CD8-positive, alpha-beta T cell (primary cell): ENCODE measurements at places on chromosomes 16 and 17.
A peak's percentile ranks its signal among the peaks of the same experiment; 100 is the strongest.

- peak; percentile 61 for DNase-seq
Measured at GRCh38 chr16:48608871-48609651, 919 bp downstream of the N4BP1 start.

- no peak for DNase-seq
Measured at GRCh38 chr17:62621223-62621622, 6.2 kb upstream of the MRC2 start.

DNA sequence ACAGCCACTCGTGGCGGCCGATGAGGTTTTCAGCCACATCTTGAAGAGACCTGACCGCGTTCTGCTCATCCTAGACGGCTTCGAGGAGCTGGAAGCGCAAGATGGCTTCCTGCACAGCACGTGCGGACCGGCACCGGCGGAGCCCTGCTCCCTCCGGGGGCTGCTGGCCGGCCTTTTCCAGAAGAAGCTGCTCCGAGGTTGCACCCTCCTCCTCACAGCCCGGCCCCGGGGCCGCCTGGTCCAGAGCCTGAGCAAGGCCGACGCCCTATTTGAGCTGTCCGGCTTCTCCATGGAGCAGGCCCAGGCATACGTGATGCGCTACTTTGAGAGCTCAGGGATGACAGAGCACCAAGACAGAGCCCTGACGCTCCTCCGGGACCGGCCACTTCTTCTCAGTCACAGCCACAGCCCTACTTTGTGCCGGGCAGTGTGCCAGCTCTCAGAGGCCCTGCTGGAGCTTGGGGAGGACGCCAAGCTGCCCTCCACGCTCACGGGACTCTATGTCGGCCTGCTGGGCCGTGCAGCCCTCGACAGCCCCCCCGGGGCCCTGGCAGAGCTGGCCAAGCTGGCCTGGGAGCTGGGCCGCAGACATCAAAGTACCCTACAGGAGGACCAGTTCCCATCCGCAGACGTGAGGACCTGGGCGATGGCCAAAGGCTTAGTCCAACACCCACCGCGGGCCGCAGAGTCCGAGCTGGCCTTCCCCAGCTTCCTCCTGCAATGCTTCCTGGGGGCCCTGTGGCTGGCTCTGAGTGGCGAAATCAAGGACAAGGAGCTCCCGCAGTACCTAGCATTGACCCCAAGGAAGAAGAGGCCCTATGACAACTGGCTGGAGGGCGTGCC, 30.1 kb downstream of the CIITA start:
- no peak for DNase-seq

DNA sequence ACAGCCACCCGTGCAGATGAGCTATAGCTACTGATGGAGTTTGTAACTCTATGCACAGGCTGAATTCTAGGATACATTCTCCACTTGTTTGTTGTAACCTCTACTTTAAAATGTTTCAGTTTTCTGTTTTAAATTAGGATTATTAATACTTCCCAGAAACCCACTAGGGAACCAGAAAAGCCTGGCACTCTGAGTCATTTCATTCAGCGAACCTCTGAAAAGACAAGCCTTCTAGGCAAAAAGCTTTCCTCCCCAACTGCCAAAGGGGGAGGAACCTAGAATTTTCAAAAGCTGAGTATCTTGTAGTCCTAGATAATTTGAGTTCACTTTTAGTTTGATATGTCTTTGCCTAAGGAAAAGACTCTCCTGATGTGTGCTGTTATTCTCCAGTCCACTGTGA, 43.2 kb downstream of the GOSR1 start:
- no peak for DNase-seq

- DNase-seq = no peak
Measured at GRCh38 chr17:38454532-38454931, 26.3 kb downstream of the ARHGAP23 start.

- no peak for DNase-seq
Measured at GRCh38 chr16:65875381-65876055, 491.0 kb upstream of the CDH5 start.

DNA sequence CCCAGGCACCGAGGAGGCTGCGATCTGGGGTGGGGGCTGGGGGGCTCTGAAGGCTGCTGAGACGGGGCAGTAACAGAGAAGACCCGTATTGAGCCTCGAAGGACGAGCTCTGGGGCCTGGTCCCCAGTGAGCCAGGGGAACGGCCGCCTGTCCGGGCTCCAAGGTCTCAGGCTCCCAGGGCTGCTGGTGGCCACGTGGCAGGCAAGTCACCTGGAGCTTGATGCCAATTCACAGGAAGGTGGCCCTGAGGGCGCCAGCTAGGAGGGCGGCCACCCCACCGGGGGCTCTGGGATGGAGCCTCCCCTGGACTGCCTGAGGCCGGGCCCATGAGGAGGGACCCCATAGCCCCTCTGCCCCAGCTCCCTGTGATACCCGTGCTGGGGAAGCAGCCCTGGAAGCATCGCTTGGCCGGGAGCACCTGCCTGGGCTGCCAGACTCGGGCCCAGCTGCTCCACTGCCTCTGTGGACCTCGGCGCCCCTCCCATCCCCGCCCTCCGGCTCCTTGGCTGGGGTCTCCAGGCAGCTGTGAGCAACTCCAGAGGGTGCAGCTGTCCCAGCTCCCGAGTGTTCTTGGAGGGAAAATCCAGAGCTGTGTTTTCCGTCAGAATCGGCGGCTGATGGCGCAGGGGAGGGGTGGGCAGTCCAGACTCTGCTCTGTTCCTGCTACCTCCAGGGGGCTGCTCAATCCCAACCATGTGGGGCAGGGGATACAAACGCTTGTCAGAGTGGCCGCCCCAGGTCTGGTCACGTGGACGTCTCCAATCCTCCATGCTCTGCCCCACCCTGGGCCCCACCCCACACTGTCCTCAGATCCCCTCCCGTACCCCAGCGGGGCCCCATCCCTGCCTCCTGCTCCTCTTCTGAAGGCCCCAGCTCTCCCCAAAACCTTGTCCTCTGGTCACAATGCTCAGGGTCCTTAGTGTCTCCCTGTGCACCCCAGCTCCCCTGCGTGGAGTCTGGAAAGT, 67.2 kb upstream of the GNG13 start:
- DNase-seq = no peak

GRCh38 chr16:10123141-10123540, 59.1 kb downstream of the GRIN2A start:
- no peak for DNase-seq

GRCh38 chr17:27404676-27405075, 51.6 kb upstream of the KSR1 start:
- no peak for DNase-seq

- DNase-seq = peak; percentile 59
Measured at GRCh38 chr17:58335061-58335731, 6.6 kb upstream of the TSPOAP1 start.

- no peak for DNase-seq
Measured at GRCh38 chr17:56717471-56717870, 116.2 kb downstream of the C17orf67 start.

- DNase-seq = no peak
Measured at GRCh38 chr16:9395958-9396359, 304.5 kb downstream of the HAPSTR1 start.

DNA sequence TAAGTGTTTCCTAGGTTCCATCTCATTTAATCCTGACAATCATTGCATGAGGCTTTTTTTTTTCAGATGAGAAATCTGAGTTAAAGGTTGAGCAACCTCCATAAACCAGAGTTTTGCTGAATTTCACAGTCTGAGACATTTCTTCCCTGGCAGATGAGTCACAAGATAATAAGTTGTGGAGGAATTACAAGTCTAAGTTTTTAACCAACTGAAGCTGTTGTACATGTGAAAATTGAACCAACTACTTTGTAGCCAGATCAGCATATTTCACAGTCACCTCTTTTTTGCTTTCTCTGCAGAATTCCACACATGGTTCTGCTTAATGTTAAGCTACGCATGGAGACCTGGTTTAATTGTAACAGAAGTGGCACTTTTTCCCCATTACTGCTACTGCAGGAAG, 765.6 kb downstream of the CDH11 start:
- no peak for DNase-seq

- DNase-seq = no peak
Measured at GRCh38 chr17:12734926-12735325, 54.4 kb upstream of the ARHGAP44 start.

DNA sequence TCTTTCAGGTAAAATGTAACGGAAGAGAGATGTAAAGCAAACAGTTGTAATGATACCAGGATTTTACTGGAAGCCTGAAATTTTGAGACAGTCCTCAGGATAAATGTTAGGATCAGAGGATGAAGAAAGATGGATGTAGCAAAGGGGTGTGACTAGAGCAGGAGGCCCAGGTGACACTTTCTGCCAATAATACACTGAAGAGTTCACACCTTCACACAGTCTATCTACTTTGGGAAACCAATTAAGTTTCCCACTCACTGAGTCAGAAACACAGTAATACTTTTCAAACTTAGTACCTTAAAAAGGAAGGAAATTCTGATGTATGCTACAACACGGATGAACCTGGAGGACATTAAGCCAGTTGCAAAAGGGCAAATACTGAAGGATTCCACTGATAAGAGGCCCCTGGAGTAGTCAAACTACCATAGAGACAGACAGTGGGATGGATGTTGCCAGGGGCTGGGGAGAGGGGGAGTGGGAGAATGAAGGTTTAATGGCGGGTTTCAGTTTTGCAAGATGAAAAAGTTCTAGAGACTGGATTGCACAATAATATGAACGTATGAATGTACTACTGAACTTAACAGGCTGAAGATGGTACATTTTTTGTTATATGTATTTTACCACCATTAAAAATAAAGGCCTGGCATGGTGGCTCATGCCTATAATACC, 62.3 kb downstream of the CYTH1 start:
- DNase-seq = no peak

DNA sequence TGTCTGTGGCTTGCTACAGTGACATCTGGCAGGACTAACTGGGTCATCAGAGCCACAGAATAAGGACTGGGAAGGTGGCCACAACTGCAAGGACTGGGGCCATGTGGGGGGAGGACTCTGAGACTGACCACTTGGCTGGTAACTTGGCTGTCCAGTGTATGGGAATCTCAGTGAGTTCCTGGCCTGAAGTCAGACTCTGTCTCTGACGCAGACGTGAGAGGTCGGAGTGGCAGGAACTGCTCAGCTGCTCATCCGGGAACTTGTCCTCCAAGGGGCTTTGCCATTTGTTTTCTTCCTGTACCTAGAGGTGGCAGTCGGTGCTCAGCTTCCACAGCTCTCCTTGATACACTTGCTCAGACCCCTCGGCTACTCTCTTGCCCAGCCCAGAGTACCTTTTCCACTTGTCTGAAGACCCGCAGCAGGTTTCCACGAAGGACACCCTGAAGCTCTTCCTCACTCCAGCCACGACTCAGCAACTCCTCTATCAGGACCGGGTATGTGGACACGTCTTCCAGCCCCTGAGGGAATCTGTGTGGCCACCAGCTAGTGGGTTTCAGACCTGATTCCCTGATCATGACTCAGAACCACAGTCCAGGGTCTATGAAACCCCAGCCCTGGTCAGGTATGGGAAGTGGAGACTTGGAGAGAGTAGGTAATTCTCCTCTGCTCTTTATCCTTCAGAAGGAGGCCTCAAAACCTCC, 7.3 kb upstream of the DPEP3 start:
- DNase-seq = no peak

DNA sequence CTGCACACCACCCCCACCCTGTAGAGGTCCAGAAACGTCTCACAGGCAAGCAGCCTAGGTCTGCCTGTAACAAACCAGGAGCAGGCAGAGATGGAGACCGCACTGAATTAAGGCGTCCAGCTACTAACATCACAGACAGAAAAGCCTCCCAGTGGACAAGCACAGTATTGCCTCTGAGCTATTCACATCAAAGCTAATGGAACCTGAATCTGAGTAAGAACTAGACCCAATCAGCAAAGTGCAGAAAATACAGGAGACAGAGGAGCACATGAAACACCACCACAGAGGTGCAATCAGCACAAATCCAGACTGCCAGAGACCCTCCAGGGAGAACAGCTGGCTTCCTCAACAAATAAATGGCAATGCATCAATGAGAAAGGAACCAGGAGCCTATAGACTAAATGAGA, 22.2 kb upstream of the PEMT start:
- no peak for DNase-seq

DNA sequence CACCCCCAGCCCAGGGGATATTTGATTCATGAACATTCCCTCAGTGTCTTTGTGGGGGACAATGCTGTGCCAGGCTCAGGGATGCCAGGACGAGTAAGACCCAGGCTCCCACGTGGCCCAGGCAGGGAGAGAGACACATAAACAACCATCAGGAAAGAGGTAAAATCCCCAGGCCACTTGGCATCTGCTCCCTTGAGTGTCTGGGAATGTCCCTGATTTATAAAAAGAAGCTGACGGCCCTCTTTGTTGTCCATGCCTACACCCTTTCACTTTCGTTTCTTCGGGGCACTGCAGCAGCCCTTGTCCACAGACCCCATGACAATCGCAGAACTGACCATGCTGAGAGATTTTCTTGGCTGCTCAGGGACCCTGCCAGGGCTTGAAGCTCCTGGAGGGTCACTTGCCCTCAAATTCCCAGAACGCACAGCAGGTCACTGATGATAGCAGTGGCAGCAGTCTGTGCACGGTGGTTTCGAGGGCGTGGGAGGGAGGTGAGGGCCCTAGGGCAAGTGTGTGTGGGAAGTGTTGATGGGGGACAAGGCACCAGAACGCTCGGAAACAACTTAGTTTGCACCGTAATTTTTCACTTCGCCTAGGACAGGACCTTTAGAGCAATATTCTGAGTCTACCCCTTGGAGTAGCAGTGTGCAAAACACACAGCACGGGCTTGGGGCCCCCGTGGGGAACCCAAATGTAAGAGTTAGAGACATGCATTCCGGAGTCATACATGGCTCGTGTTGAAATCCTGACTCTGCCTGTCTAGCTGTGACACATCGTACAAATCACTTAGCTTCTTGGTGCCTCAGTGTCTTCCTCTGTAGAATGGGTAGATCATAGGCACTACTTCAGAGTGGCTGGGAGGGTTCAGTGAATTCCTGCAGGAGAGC, 4.7 kb downstream of the NOD2 start:
- peak; percentile 41 for DNase-seq

DNA sequence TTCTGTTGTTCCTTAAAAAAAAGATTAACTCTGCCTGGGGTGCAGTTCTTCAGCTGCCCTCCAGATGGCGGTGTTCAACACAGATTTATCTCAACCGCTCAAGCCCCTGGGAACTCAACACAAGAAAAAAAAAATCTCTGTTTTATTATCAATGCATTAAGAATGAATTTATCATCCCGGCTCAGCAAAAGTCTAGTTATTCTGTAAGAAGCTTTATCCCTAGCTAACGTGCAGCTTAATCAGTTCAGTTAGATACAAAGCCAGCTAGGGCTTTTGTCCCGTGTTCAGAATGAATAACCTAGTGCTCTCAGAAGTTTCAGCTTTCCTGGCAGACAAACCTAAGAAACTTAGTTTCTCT, 475.9 kb upstream of the CCL2 start:
- DNase-seq = peak; percentile 48

DNA sequence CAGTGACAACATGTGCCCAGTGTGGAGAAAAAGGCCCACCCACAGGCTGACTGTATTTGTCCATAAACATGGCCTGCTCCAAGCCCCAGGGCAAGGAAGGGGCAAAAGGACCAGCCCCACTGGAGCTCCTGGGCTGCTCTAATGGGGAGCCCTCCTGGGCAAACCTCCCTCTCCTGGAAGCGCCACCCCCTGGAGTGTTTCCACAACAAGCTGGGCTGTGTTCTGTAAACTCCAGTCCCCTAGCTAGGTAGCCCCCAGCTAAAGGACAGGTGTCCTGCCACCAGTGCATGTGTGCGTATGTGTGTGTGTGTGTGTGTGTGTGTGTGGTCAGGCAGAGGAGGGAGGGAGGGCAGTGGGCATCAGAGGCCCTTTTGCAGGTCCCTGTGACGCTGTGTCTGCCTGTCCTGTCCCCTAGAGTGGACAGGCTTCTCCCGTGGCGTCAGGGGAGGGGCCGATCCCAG, 11.3 kb upstream of the STAC2 start:
- no peak for DNase-seq

- peak; percentile 91 for DNase-seq
Measured at GRCh38 chr17:1122533-1123392, 57.0 kb downstream of the ABR start.

GRCh38 chr16:19851476-19851875, 33.2 kb downstream of the GPRC5B start:
- DNase-seq = no peak

GRCh38 chr17:7281074-7281952, at the start of gene SLC2A4:
Gene SLC2A4 (plus strand): TSS chr17:7281718. CDS start chr17:7281935, 217 bp downstream.
- DNase-seq = peak; percentile 75
